ENCODE measurements at places on chromosomes 7 and 10. TPM values are rescaled to one million over a fixed set of nuclear protein-coding genes. Genes with fewer than 3 reads are reported as not detected.
A peak's percentile ranks its signal among the peaks of the same experiment; 100 is the strongest.

PLCE1 gene
- total RNA-seq = 8.1 TPM

PPP1R9A gene
- total RNA-seq = not detected

ATG9B gene
- total RNA-seq = not detected

- no peaks in the 10 kb centered on the region for H3K36me3 ChIP-seq
- no peaks in the 10 kb centered on the region for H3K4me1 ChIP-seq
- H3K27ac ChIP-seq = no peak overlapping the region
- no peak overlapping the region for H3K4me3 ChIP-seq
- DNase-seq = no peak
These were observed 80.9 kb downstream of the NEURL1 start for GRCh38 chr10:103574097-103575061.

DNA sequence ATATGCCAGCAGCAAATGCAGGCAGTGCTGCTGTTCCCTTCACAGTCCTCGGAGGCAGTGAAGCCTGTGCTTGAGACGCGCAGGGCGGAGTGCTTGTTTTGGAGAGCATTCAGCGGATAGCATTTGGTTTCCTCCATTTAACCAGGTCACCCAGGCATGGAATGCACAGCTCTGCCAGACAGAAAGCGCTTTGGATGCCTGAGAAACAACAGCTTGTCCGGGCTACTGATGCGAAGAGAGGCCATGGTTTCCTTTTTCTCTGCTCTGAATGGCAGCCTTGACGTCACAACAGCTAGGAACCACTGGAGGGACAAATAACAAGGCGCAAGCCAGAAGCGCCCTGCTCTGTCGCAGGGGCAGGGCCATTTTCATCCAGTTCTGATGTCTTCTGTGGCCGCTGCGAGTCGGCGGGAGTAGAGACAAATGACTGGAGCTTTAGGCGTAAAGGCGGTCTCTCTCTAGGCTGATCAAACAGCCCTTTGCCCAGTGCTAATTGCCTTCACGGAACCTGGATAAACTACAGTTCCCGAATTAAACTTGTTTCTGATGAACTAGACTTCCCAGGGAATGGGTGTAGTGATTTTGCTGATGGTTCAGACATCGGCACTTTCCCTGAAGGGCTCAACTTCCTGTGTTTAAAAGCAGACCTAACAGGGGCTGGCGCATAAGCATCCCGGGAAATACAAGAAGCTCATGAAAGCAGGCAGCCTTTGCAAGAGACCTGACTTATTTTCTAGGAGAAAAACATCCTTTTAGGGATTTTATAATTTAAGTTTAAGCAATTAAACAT lies 187.6 kb upstream of the KLF14 start:
- peaks cover 16% of the 10 kb centered on the region for H3K36me3 ChIP-seq
- H3K27me3 ChIP-seq = no peaks in the 10 kb centered on the region
- peak overlapping the region; percentile 28 for H3K4me3 ChIP-seq
- peak; percentile 66 for DNase-seq
- H3K4me1 ChIP-seq = peaks cover 77% of the 10 kb centered on the region

GRCh38 chr10:60937022-60937421 lies 7.0 kb downstream of the RHOBTB1 start:
- peaks cover 14% of the 10 kb centered on the region for H3K4me1 ChIP-seq
- no peak overlapping the region for H3K4me3 ChIP-seq
- no peak overlapping the region for H3K27ac ChIP-seq
- H3K36me3 ChIP-seq = peaks cover 36% of the 10 kb centered on the region
- DNase-seq = no peak

DNA sequence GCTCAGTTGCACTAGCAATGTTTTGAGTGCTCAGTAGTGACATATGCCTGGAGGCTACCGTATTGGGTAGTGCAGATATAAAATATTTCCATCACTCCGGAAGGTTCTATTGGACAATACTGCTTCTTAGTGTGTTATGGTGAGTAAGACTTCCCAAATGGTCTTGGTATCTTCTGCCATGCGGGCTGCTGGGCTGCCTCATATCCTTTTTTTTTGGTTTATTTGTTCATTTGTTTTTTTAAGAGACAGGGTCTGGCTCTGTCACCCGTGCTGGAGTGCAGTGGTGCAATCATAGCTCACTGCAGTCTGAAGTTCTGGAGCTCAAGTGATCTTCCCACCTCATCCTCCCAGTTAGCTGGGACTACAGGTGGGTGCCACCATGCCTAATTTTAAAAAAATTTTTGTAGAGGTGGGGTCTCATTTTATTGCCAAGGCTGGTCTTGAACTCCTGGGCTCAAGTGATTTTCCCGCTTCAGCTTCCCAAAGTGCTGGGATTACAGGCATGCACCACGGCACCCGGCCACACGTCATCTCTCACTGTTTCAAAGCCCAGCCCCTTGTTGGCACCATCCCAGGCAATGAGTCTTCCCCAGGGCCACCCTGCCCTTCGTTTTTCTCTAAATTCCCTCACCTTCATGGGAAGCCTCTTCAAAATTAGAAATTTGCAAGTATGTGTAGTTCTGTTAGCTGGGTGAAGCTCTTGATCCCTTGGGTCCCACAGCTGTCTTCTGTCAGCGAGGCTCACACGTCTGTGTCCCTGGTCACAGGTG lies 111.0 kb upstream of the KLF14 start:
- H3K27ac ChIP-seq = peak overlapping the region; percentile 93
- peak overlapping the region; percentile 11 for H3K4me3 ChIP-seq
- no peaks in the 10 kb centered on the region for H3K36me3 ChIP-seq
- H3K4me1 ChIP-seq = peaks cover 34% of the 10 kb centered on the region

Measured in SJSA1 (cell line).